ENCODE measurements at places on chromosomes 7 and 10. TPM values are rescaled to one million over a fixed set of nuclear protein-coding genes. Genes with fewer than 3 reads are reported as not detected.

Gene TRIL
- total RNA-seq, result not detected

Gene CPN1
- not detected for total RNA-seq

Gene GSTO2
- 0.73 TPM for total RNA-seq

Gene EBF3
- not detected for total RNA-seq

Gene UCMA
- not detected for total RNA-seq

Gene MOGAT3
- not detected for total RNA-seq

Gene CRHR2
- not detected for total RNA-seq

Gene IMPDH1
- total RNA-seq, result 92.4 TPM

Gene TECTB
- not detected for total RNA-seq

Gene SMIM30
- 24.3 TPM for total RNA-seq

Gene PON1
- total RNA-seq, result not detected

Gene CRTAC1
- not detected for total RNA-seq

Gene OR2A12
- not detected for total RNA-seq

Gene OR6B1
- not detected for total RNA-seq

Gene TCTN3
- 41.3 TPM for total RNA-seq

Gene ZSCAN21
- 5.3 TPM for total RNA-seq

Gene TAS2R3
- 1.3 TPM for total RNA-seq

Gene FAM221A
- 3.6 TPM for total RNA-seq

Gene C10orf90
- total RNA-seq, result not detected

Gene PTF1A
- not detected for total RNA-seq

Gene CCL24
- total RNA-seq, result not detected

Gene TAS2R41
- not detected for total RNA-seq

Gene MLLT10
- total RNA-seq, result 39.2 TPM

Gene PTN
- total RNA-seq, result not detected

Gene MYO3A
- total RNA-seq, result not detected

Gene HOXA1
- total RNA-seq, result 0.41 TPM

Gene IL2RA
- 239 TPM for total RNA-seq

Gene TMEM225B
- total RNA-seq, result 2.4 TPM

Gene TOMM7
- total RNA-seq, result 277 TPM

Gene ATP5MK
- 318 TPM for total RNA-seq

Gene ASCC1
- total RNA-seq, result 26.1 TPM

Gene SPAM1
- not detected for total RNA-seq

Gene CALHM3
- total RNA-seq, result not detected

Gene ZNF239
- 1.9 TPM for total RNA-seq

Gene PRRT4
- 0.18 TPM for total RNA-seq

Gene CYP3A4
- total RNA-seq, result not detected

Gene HMX3
- total RNA-seq, result not detected

Data from T-helper 2 cell treated with Interferon-gamma antibody and Interleukin-4, amounts not matched to agents 100 ng/mL and 5 ng/mL, for 36 hours (primary cell).